ENCODE measurements at places on chromosomes 1 and 21.

GRCh38 chr1:56830052-56830451 lies 10.8 kb upstream of the FYB2 start:
- DNase-seq, result no peak

- no peak for DNase-seq
Measured at GRCh38 chr1:118650107-118650807, 337.9 kb downstream of the TBX15 start.

DNA sequence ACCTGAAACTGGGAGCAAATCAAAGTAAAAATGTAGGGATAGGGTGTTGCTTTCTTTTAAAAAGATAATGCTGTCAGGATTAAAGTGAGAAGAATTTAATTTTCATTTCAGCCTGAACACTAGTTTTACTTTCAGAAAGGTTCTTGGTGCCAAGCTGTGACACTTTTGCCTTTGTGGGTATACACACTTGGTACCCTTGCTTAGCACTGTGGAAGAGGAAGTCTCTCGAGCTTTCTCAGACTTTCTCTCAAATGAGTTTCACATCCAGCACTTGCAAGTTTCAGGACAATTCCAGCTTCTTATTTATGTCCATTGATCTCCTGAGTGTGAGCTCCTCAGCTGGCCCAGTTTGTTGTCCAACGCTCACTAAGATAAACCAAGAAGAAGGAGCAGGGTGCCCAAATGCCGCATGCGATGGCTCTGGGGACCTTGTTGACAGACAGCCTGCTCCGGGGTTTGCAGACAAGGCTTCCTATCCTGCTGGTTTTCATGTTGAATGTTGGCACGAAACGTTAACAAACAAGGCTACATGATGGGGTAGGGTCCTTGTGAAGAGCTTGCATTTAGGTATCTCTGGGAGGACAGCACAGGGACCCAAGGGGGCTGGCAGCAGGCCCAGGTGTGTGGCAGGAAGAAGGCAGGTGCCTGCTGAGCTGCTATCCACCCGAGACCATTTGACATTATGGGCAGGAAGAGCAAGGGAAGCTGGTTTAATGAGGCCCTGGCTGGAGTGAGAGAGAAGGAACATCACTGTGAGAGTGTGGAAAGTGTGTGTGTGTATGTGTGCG lies 79.7 kb downstream of the POFUT2 start:
- DNase-seq, result no peak

DNA sequence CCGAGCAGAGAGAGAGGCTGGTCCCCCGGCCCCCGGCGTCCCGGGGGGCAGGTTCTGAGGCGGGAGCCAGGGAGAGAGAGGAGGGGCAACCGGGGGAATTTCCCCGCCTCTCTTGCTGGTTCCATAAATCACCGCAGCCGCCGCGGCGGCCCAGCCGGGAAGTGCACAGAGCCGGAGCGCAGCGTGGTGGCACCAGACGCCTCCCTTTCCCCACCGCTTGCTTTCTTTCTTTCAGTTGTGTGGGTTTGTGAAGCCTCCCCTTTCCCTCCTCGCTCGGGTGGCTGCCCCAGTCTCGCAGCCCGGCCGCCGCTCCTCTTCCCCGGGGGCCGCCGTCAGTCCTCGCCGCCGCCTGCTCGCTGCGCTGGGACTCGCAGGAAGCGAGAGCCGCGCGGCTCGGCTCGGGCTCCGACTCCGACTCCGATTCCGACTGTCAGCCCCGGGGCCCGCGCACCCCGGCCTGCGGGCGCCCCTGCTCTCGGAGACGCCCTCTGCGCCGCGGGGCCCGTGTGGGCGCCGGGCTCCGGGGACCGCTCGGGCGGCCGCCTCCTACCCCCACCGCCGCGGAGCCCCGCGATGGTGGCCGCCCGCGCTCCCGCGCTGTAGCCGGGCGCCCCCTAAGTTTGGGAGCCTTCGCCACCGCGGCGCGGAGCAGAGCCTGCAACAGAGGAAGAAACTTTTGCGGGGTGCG lies at the start of gene CACHD1:
TSS of gene CACHD1 (plus strand) at position 153 of the 688 bp plus-strand sequence. CDS start 616 bp downstream, outside the sequence.
- no peak for DNase-seq

DNA sequence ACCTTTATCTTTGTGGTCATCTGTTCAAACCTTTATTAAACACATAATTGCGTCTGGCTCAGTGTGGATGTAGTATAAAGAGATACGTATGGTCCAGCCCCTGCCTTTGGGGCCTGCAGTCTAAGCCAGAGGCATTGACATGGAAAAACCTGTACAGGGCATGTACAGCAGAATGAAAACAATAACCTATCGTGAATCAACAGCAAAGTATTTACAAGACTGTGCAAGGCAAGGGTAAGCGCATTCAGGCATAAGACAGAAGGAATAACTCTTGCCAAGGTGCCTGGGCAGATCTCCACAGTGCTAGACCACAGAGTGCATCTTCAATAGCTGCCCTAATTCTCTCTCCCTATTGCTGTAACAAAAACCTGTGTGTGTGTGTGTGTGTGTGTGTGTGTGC lies 35.5 kb downstream of the KIRREL1 start:
- no peak for DNase-seq

- no peak for DNase-seq
Measured at GRCh38 chr1:30286241-30286987, 437.0 kb downstream of the MATN1 start.

GRCh38 chr1:40479156-40479555 lies 2.1 kb downstream of the ZFP69 start:
- DNase-seq, result no peak

DNA sequence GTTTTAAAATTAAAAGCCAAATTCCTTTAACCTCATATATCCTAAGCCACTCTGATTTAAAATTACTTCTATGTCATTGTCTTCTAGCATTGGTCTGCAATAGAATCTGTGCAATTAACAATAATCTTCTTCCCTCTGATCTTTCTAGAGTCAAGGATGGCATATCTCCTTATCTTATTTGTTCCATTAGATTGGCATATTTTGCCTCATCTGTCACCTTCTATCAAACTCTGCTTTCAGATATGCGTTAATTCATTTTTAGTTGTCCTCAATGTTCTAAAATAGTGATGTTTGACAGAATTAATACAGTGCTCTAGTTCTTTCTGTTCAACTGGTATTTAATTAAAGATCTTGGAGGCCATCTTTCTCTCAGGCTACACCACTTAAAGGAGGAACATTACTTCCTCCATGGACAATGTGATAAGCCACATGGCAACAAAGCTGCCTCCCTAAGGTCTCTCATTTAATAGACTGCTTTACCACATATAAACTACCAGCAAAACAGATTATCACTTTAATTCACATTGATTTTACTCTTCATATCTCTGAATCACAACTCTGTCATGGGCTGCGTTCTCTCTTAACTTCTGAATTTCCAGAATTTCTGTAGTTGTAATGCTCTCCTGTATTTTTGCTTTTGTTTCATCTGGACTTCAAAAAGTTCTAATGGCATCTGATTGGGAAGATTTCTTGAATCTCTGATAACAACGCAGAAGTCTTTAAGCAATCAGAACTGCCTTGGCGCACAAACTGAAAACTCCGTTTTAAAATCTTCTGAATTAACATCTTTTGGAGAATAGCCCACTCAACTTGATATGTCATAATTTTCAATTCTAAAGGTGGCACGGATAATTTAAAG lies 2.8 kb downstream of the NRIP1 start:
- DNase-seq, result no peak

GRCh38 chr21:36707763-36708285 lies 8.9 kb downstream of the SIM2 start:
- no peak for DNase-seq

DNA sequence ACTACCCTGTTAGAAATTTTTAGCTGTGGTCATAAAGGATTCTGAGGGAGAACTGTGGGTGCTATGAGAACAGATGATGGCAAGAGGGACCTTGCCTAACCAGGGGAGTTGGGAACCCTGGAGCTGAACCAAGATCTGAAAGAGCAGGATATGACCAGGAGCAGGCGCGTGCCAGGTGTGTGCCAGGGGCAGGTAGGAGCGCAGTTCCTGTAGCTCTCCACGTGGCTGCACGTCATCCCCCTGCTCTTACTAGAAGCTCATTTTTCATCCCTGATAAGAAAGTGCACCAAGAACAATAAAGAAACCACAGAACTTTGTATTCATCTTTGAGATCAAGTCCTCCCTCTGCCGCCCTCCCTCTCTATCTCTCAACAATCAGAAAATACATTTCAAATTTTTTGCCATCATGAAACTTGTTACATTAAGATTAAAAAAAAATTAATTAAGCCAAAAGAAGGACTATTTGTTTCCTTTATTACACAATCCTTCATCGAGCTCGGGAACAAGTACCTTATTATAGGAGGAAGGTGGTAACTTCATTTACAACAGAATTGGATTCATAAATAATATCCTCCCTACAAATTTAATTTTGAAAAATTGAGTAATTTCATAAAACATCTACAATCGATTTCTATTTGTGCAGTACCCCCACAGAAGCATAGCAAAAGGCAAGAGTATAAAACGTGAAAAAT lies 78.5 kb downstream of the SLC35F3 start:
- no peak for DNase-seq

- DNase-seq, result no peak
Measured at GRCh38 chr21:33750017-33750416, 107.7 kb downstream of the ITSN1 start.

GRCh38 chr1:51444096-51444495 lies 75.0 kb downstream of the EPS15 start:
- DNase-seq, result no peak

DNA sequence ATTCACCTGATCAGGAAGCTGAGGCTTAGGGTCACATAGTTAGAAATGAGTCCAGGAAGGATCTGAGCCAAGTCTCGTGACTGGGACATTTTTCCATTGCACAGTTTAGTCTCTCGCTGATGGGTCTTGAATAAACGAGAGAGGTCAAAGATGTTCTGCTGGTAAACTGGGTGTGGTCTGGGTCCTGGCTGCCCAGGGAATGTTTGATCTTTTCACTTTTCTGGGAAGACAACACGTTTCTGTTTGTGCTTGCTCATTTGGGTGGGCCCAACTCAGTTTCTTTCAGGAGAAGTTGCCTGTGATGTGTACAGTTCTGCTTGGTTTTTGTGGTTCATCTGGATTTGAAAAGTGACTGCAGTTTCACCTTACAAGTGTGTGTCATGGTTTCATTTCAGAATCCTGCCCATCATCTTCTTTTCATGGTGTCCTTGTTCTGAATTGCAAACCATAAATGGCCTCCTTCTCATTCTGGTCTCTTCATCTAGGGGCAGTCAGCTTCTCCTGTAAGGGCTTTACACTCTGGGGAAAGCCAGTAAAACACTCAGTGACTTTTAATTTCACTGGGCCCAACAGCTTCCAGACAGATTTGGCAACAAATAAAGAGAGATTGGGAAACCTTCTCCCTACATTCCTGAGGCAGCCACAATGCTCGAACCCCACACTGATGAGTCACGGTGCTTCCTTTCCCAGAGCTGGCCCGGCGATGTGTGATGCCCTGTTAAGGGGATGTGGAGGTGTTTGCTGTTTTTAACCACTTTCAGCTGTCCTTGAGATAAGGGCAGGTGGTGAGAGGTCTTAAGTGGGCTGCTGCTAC lies 7.2 kb upstream of the TACSTD2 start:
- no peak for DNase-seq

GRCh38 chr1:239354231-239354630 lies 32.1 kb upstream of the CHRM3 start:
- no peak for DNase-seq

- no peak for DNase-seq
Measured at GRCh38 chr1:237042892-237043576, 1.1 kb downstream of the RYR2 start.

DNA sequence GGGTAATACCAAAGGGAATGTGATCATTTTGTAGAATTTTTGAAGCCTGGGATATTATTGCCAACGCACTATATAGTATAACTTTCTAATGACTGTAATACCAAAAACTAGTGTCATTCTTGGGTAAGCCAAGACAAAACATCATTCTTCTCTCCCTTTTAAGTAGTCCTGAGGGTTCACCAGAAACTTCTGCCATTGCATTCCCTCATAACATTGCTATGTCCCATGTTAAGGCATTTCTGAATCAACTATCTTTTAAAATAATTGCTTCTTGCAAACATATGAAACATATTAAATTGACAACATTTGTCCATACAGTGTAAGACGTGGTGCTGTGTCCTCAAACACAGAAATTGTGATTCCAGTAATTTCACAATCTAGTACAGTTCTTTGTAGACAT lies 29.9 kb upstream of the C1orf21 start:
- no peak for DNase-seq

- DNase-seq, result no peak
Measured at GRCh38 chr1:13505020-13505419, 8.8 kb downstream of the LRRC38 start.

Measured in activated gamma-delta T cell (primary cell).